Renal cortical epithelial cell (primary cell): ENCODE measurements at places on chromosomes 6 and 20.

- no peak for DNase-seq
These were observed 353.8 kb upstream of the RSPO3 start for GRCh38 chr6:126764671-126765070.

- peak; percentile 100 for DNase-seq
These were observed 806.3 kb upstream of the GJE1 start for GRCh38 chr6:141326426-141326825.

DNA sequence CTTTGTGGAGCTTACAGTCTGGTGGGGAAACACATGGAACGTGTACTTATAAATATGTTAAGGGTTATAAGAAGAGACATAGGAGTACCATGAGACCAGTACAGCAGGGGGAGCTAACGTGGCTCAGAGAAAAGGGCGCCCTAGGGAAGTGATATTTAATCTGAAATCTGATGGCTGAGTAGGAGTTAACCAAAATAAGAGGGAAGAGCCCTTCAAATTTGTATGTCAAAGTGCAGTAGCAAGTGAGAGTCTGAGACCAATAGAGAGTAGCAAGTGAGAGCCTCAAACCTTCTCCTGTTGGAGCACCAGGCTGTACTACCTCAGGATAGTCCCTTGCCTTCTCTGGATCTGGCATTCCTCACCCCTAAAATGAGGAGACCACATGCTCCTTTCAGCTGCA, 6.1 kb upstream of the PKIG start:
- DNase-seq = peak; percentile 28

DNA sequence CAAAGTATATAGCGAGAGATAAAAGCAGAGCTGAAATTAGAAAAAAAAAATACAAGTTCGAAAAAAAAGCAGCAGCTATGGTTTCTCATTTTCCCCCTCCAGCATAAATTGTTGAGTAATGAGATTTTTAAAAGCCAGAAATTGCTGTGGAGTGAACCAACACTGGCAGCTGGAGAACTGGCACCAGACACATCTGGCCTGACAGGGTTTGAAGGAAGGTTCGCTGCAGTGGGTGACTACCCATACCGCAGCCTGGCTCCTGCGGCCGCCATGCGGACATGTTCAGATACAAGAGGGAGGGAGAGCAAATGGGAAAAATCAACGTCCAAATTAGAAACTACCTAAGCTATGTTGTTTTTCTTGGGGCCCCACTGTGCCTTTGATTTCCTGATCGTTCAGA, 3.3 kb downstream of the APCDD1L start:
- no peak for DNase-seq

DNA sequence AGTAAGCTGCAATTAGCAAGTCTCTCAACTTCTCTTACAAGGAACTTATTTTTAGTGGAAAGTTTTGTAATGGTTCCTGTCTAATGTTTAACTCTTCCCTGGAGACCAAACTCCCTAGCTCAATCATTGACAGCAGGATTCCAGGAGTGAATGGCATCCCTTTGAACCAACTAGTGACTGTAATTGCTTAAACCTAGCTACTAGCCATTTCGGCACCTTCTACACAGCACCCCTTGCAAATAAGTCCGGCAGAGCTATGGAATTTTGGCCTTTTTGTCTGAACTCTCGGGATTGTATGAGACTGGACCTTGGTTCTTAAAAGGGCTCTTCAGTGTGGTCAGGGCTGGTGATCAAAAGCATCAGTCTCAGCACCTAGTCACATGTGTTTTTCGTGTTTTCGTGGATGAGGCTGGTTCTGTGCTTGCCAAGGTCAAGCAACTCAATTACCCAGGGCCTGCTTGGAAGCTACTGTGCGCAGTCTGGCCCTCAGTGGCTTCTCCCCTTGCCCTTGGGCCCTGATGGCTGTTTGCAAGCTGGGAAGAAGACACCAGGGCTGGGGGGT, 135.3 kb upstream of the NEDD9 start:
- DNase-seq = peak; percentile 99

GRCh38 chr20:43293068-43293786, 103.5 kb upstream of the PTPRT start:
- no peak for DNase-seq

DNA sequence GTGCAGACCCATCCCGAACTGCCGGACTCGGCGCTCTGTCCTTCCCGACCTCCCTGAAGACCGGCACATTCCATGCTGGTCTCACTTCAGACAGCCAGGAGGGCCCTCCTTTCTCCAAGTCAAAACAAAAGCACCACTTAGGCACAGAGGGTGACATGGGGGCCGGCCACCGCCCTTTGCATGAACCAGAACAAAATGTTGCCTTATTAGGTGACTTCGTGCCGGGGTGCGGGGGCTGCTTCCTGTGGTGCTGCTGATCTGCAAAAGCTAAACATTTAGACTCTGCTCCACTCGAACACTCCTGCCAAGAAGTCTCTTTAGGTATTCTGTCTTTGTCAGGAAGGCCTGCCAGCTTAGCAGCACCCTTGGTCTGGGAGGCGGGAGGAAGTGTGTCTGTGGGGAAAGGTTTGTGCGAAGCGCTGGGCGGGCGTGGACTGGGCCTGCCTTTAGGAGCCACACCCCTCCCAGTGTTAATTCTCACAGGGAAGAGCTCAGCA, 133.8 kb downstream of the SMOC2 start:
- DNase-seq = no peak

DNA sequence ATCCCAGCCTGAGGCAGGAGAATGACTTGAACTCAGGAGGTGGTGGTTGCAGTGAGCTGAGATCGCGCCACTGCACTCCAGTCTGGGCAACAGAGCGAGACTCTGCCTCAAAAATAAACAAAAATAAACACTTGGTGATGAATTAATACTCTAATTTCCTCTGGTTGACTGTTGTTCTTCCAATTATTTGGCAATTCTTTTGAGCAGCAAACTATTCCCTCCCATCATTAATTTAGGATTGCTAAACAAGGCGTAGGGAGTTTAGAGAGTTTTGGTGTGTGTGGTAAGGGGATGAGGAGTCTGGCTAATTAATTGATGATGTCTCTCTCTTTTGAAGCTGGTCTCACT, 2.7 kb upstream of the ID1 start:
- no peak for DNase-seq

DNA sequence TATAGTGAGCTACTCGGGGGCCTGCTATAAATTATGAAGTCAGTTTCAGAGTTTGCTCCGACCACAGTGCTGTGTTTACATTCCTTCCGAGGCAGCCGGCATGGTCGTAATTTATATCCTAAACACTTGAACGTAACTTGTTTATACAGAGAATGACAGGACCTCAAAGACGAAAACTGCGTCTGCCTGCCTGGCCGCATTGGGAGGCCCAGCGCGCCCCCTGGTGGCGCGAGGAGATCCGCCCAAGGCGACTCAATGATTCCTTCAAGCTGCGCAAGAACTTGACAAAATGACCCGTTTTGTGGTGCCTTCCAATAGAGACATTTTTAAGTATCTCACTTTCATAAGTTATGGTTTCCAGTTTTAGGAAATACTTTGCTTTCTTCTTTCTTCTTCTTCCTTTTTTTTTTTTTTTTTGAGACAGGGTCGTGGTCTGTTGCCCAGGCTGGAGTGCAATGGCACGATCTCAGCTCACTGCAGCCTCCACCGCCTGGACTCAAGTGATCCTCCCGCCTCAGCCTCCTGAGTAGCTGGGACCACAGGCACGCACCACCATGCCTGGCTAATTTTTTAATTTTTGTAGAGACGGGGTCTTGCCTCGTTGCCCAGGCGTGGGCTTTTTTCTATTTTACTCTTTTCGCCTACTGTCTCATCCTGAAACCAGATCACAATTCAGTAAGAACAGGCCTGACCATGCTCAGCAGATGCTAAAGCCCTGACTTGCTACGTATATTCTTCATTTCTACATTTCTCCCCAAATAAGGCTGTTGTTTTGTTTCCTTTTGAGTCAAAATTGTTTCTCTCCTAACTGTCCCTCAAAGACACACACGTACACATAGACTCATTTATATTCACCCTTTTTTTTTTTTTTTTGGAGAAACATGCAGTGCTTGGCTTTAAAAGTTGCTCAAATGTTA, 7.8 kb downstream of the FOXF2 start:
- DNase-seq = peak; percentile 36

GRCh38 chr20:62044631-62045030, 21.1 kb downstream of the TAF4 start:
- DNase-seq = no peak

- no peak for DNase-seq
These were observed 26.5 kb downstream of the ZNF292 start for GRCh38 chr6:87181903-87182302.

DNA sequence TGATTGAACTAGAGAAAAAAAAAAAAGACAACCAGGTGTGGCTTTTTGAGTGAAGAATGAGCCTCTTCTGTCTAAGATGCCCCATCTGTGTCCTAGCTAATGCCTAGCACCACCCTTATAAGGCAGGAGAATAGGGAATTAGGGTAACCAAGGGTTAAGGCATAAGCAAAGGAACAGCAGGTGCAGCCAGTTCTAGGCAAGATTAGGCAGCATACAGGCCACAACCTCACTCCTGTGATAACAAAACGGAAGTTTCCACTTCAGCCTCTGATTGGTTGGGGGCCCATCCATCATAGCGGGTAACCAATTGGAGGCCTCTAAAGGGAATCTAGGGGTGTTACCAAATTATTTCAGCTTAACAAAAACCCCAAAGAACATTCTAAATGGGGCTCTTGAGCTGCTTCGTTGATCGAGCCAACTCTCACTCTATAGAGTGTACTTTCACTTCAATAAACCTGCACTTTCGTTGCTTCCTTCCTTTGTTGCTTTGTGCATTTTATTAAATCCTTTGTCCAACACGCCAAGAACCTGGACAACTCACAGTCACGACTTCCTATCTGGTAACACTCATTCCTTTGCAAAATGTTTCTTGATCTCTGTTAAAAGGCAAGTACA, 61.9 kb upstream of the TAGAP start:
- peak; percentile 5 for DNase-seq

- DNase-seq = peak; percentile 84
These were observed 171.7 kb upstream of the PDE10A start for GRCh38 chr6:165834613-165835259.

GRCh38 chr6:108476847-108477430, 83.8 kb upstream of the FOXO3 start:
- no peak for DNase-seq

- no peak for DNase-seq
These were observed 8.0 kb upstream of the RTF2 start for GRCh38 chr20:56460459-56460858.

- no peak for DNase-seq
These were observed 602.7 kb upstream of the NOX3 start for GRCh38 chr6:156058356-156058755.

DNA sequence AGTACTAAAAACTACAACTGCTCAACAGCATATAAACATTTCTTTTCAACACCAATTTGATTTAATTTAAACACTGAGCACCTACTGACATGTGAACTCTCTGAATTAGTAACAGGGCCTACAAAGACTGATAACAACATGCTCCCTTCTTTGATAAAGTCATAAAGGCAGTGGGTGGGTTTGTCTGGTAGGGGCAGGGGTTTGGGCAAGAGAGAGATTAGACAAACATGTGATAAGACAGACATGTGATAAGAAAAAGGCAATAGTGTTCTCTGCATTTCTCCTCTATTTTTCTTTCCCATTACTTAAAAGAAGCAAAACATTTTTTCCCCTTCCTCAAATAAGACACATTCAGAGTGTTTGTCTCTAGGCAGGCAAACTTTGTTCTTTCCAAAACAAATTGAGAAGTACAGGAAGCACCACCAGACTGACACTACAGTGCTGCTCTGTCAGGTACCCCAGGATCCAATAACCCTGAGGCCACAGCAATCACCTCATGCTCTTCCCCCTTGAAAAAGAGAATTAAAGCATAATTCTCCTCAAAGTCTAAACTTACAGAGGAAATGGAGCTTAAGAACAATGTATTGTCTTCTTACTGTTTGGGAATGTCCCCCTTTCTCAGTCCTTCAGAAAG, 11.9 kb downstream of the C6orf52 start:
- no peak for DNase-seq

DNA sequence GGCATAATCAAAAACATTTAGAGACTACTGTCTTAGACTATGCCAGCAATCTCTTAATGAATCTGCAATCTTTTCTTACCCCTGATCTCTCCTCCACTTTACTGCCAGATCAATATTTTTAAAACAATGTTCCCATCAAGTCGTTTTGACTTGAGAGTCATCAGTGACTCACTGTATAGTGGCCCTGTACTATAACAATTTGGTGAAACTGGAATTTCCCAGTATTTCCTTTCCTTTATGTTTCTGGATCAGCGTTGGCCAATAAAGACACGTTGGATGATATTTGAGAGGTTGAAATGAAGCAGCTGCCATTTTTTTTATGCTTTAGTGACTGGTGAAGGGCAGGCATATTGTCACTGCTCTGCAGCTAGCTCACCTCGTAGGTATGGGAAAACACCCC, 10.1 kb upstream of the SMIM13 start:
- no peak for DNase-seq

DNA sequence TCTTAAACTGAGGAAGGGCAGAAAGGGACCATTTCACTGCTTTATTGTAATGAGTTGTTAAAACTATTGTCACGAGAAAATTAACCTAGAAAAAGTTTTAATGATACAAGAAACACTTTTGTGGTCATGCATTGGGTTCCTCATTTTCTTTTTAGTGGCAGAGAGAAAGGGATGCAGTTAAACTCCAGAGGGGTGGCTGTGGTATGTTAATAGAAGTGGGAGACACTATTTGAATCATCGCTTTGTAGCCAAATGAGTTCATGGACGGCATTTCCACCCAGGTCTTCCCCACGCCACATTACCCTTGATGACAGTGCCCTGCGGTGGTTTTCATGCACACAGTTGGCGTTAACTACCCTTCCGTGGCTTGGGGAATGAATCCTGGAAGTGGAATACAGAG, 235.6 kb downstream of the PLCB1 start:
- no peak for DNase-seq

- no peak for DNase-seq
These were observed 117.5 kb upstream of the COL21A1 start for GRCh38 chr6:56364827-56365339.

GRCh38 chr20:58228484-58229197, at the start of gene ANKRD60:
ANKRD60 (minus strand) TSS chr20:58228653; CDS start chr20:58228653, 0 bp downstream.
- DNase-seq = no peak

DNA sequence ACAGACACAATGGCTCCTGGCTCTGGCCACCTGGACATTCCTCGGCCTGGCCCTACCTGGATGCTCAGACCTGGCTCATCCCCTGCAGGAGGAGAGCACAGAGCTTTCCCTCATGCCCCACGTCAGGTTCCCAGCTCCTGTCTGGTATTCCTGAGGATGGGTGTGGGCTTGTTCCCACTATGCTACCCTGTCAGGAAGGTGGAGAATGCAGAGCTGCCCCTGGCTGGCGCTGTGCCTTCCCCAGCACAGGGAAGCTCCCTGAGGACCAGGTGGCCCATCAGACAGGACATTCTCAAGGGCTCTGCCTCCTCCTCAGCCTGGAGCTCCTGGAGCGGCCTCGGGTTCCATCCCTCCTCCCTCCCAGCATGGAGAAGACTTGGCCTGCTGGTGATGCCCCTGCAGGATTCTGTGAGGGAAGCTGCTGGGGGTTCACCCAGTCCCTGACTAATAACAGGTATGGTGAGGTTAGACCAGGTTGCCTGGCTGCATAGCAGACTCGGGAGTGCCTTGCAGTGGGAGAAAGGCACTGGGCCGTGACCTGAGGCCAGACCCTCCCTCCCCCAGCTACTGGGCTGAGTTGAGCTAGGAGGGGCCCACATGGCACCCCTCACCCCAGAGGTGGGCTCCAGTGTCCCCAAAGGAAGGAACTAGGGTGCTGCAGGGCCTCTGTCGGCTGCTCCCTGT, 156.0 kb upstream of the MLN start:
- peak; percentile 7 for DNase-seq
